ENCODE measurements at places on chromosomes 16 and 17.

DNA sequence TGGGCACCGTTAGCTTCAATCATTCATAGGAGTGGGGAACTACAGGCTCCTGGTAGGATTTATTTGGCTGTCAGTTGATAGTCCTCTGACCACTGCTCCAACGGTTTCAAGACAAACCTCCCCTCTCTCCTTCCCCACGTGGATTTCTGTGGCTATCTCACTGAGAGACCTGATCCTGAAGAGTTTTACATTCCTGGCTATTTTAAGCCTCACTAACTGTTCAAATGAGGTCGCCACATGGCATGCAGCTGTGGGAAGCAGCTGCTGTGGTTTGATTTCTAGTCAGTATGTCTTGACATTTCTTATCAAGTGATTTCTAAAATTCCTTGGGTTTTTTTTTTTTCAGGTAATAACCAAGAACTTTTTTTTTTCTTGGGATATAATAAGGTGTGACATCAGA lies 38.3 kb downstream of the CDK5R1 start:
- DNase-seq, result no peak

- DNase-seq, result no peak
These were observed 41.8 kb downstream of the CYB5D2 start for GRCh38 chr17:4184811-4185210.

DNA sequence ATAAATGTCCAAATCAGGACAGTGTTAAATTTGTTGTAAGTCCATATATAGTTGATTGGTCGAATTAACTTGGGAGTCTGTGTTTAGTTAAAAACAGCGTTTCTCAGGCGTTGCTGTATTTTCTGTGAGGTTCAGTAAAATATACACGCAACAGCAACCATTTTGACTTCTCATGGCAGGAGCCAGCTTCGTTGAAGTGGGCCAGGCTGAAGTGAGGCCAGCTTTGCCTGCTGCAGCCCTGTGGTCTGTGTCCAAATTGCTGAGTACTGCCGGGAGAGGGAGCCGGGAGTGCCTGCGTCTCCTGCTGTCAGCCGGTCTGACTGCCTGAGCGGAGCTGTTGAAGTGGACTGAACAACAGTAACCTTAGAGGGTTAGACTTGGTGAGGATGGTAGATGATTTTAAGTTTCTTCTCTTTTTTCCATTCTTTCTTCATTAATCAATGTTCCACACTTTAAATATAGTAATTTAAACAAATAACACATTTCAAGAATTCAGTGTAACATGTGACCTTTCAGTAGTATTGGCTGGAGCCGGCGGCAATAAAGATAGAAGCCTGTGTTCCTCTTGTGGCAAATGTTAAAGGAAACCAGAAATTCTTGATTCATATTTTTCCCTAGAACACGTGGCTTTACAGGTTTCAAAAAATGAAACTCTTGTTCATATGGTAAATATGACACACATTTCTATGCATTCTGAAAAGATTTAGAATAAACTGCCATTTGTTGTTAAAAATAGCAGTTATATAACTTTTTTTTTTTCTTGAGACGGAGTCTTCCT lies 37.0 kb upstream of the ZNF750 start:
- DNase-seq, result peak; percentile 86

- no peak for DNase-seq
These were observed 27.4 kb downstream of the SGSM2 start for GRCh38 chr17:2364763-2365116.
